ENCODE measurements at places on chromosomes 12 and 14. TPM values are rescaled to one million over a fixed set of nuclear protein-coding genes. Genes with fewer than 3 reads are reported as not detected.

The LTBP2 gene
- 203 TPM for total RNA-seq

The GLT8D2 gene
- 28.2 TPM for total RNA-seq

The SERPINA9 gene
- not detected for total RNA-seq

The CELA1 gene
- total RNA-seq: not detected

The CPNE6 gene
- total RNA-seq: under 0.01 TPM

The FAM186B gene
- 0.14 TPM for total RNA-seq

The RD3L gene
- not detected for total RNA-seq

The MYO1H gene
- total RNA-seq: not detected

The SPRYD4 gene
- 1.8 TPM for total RNA-seq

The GRIP1 gene
- 0.44 TPM for total RNA-seq

The PTPRB gene
- 2.2 TPM for total RNA-seq

The PITPNM2 gene
- total RNA-seq: 5.7 TPM

The ARL1 gene
- total RNA-seq: 67.3 TPM

The GPR137C gene
- 0.43 TPM for total RNA-seq

The CIT gene
- total RNA-seq: 2.0 TPM

The FAM181A gene
- not detected for total RNA-seq

The SLC8B1 gene
- 18.6 TPM for total RNA-seq

The PAX9 gene
- not detected for total RNA-seq

The SMAGP gene
- total RNA-seq: 6.6 TPM

The ETNK1 gene
- total RNA-seq: 39.2 TPM

The SLC10A1 gene
- total RNA-seq: not detected

The IL22 gene
- total RNA-seq: not detected

The GLS2 gene
- not detected for total RNA-seq

The C12orf50 gene
- not detected for total RNA-seq

The APOLD1 gene
- 8.4 TPM for total RNA-seq
